ENCODE measurements at places on chromosomes 11 and 22. TPM values are rescaled to one million over a fixed set of nuclear protein-coding genes. Genes with fewer than 3 reads are reported as not detected.

Gene KAT5
- 82.6 TPM for total RNA-seq

DNA sequence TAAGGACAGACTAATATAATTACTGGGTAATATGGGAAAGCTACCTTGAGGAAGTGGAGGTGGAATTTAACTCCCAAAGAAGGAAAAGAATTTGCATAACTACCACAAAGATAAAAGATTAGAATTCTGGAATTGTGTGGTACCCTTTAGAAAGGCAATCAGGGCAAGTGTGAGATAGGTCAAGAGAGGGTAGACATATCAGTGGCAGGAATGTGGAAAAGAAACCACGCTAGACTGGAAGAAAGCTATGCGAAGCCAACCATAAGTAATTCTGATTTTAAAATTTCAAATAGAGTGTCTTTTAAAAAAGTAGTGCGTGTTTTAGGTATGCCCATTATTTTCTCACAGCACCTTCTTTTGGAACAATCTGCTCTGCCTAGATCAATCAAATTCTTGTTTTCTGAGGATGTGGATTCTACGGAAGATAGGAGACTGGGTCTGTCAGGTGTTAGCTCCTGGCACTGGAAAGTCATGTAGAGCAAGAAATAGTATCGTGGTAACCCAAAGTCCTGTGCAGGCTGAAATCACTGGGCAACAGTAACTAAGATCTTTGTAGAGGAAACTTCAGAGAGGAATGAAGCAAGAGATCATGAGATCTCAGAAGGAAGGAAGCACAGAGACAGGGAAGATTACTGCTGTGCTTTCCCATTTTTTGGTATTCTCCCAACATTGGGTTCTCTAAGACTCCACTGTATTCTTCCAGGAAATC is 111.3 kb upstream of the MTMR2 start:
- peaks cover 16% of the 10 kb centered on the region for H3K36me3 ChIP-seq
- H3K4me3 ChIP-seq: no peak overlapping the region
- H3K4me1 ChIP-seq: peaks cover 8% of the 10 kb centered on the region
- H3K27ac ChIP-seq: no peak overlapping the region

Gene MARK2
- total RNA-seq: 62.3 TPM

DNA sequence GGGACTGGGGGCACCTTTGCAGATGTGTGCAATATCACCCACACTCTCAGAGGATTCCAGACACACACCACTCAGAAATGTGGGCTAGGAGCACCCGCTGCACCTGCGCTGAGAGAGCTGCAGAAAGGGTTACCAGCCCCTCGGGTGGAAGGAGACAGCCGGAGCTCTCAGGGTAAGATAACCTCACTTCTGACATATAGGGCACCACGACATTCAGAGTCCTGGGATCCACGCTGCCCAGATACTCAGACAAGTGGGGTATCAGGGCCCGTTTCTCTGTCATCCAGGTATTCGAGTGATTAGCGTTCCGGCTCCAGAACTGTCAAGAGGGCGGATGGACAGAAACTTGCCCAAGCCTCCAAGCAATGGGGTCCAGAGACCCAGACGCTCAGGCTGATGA is 6.2 kb upstream of the SYT8 start:
- no peak overlapping the region for H3K4me3 ChIP-seq
- H3K27ac ChIP-seq: no peak overlapping the region
- peaks cover 5% of the 10 kb centered on the region for H3K27me3 ChIP-seq
- H3K4me1 ChIP-seq: peaks cover 2% of the 10 kb centered on the region

Gene TLCD5
- 0.77 TPM for total RNA-seq

GRCh38 chr22:43110444-43110926 is at the start of gene BIK:
TSS of gene BIK (plus strand) at chr22:43110750. CDS start at chr22:43124023, 13,273 bp downstream.
- H3K27ac ChIP-seq: no peak within 1 kb of the TSS
- no peaks in the 10 kb centered on the region for H3K36me3 ChIP-seq
- peak within 1 kb of the TSS; percentile 78 for H3K4me3 ChIP-seq

GRCh38 chr11:64858467-64859263 is 14.2 kb upstream of the CDC42BPG start:
- H3K27me3 ChIP-seq: no peaks in the 10 kb centered on the region
- peak; percentile 74 for DNase-seq
- H3K4me3 ChIP-seq: peak overlapping the region; percentile 80
- H3K36me3 ChIP-seq: peaks cover 21% of the 10 kb centered on the region

Gene B4GALNT4
- 1.1 TPM for total RNA-seq

GRCh38 chr11:129267716-129268115 is 75.6 kb upstream of the ARHGAP32 start:
- H3K4me1 ChIP-seq: no peaks in the 10 kb centered on the region
- H3K36me3 ChIP-seq: no peaks in the 10 kb centered on the region
- no peak overlapping the region for H3K4me3 ChIP-seq
- DNase-seq: no peak
- no peak overlapping the region for H3K27ac ChIP-seq

Gene CD3E
- total RNA-seq: 607 TPM

GRCh38 chr11:64887757-64888405 is 9.5 kb upstream of the EHD1 start:
- DNase-seq: peak; percentile 96
- no peaks in the 10 kb centered on the region for H3K36me3 ChIP-seq

GRCh38 chr11:122593473-122594420 is 61.8 kb upstream of the UBASH3B start:
- DNase-seq: no peak
- no peak overlapping the region for H3K27ac ChIP-seq
- H3K4me1 ChIP-seq: no peaks in the 10 kb centered on the region
- no peak overlapping the region for H3K4me3 ChIP-seq
- H3K36me3 ChIP-seq: no peaks in the 10 kb centered on the region
- H3K27me3 ChIP-seq: peaks cover 34% of the 10 kb centered on the region

- no peaks in the 10 kb centered on the region for H3K4me1 ChIP-seq
- H3K36me3 ChIP-seq: no peaks in the 10 kb centered on the region
- no peak for DNase-seq
- no peak overlapping the region for H3K4me3 ChIP-seq
- no peak overlapping the region for H3K27ac ChIP-seq
- no peaks in the 10 kb centered on the region for H3K27me3 ChIP-seq
Observed at GRCh38 chr11:103807806-103808205, 228.6 kb upstream of the DDI1 start.

Gene LGALS12
- not detected for total RNA-seq

- no peaks in the 10 kb centered on the region for H3K4me1 ChIP-seq
- H3K27ac ChIP-seq: no peak overlapping the region
- no peak overlapping the region for H3K4me3 ChIP-seq
- DNase-seq: no peak
Observed at GRCh38 chr22:22397292-22397870, 111.2 kb downstream of the ZNF280B start.

GRCh38 chr11:16817351-16817750 is 78.9 kb downstream of the C11orf58 start:
- peaks cover 2% of the 10 kb centered on the region for H3K4me1 ChIP-seq
- DNase-seq: no peak
- H3K36me3 ChIP-seq: no peaks in the 10 kb centered on the region
- H3K27me3 ChIP-seq: peaks cover 3% of the 10 kb centered on the region
- H3K27ac ChIP-seq: no peak overlapping the region

DNA sequence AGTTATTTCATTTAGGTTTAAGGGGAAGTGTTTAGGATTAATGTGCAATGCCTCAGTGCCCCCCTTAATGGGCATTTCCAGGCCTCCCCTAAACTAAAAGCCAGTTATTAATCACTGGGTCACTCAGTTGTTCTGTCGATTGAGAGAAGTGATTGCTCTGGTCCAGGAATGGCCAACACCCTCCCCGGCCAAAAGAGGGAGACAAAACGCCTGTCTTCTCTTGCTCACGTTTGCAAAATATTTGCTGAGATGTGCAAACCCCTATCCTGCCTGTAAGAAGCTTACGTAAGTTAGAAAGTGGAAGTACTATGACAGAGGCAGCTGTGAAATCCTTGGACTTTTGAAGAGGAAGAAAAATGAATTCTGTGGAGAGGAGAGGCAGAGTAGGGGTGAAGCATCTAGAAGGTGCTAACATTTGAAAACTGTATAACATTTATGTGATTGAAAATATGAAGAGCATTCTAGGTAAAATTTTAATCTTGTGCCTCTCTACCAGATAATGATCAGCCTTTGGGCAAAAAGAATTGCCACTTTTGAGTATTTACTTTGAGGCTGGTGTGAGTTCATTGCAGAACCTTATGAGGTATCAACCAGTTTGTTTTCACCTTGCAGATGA is 37.7 kb downstream of the NTM start:
- H3K36me3 ChIP-seq: no peaks in the 10 kb centered on the region
- H3K4me1 ChIP-seq: no peaks in the 10 kb centered on the region
- H3K4me3 ChIP-seq: no peak overlapping the region
- no peak overlapping the region for H3K27ac ChIP-seq
- DNase-seq: no peak

- H3K27ac ChIP-seq: no peak overlapping the region
- H3K4me3 ChIP-seq: no peak overlapping the region
- H3K27me3 ChIP-seq: no peaks in the 10 kb centered on the region
- peaks cover 8% of the 10 kb centered on the region for H3K36me3 ChIP-seq
- no peak for DNase-seq
- H3K4me1 ChIP-seq: peaks cover 1% of the 10 kb centered on the region
Observed at GRCh38 chr22:20035375-20036083, 14.6 kb downstream of the TANGO2 start.

DNA sequence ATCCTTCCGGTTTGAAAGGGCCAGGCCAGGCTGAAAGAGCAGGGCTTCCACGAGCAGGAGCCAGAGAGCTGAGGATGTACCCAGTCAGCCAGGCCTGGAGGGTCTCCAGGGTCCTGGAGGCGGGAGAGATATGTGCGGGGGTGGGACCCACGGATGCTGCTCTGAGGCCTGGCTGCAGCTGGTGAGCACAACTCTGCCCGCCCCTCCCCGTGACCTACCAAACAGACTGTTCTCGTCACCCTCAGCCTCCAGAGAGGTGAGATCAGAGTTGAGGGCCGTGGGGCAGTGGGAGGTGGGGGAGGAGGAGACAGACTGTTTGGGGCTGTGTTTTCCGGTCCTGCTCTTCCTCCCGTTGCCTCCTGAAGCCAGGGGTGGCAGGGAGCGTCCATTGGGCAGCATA is 42.2 kb downstream of the TRIOBP start:
- H3K4me3 ChIP-seq: no peak overlapping the region
- H3K27ac ChIP-seq: no peak overlapping the region
- no peak for DNase-seq
- H3K27me3 ChIP-seq: no peaks in the 10 kb centered on the region
- H3K36me3 ChIP-seq: peaks cover 9% of the 10 kb centered on the region

GRCh38 chr11:113173126-113173525 is 141.3 kb upstream of the TTC12 start:
- H3K27me3 ChIP-seq: peaks cover 16% of the 10 kb centered on the region
- H3K36me3 ChIP-seq: no peaks in the 10 kb centered on the region
- DNase-seq: no peak

Gene OR52A1
- total RNA-seq: not detected

DNA sequence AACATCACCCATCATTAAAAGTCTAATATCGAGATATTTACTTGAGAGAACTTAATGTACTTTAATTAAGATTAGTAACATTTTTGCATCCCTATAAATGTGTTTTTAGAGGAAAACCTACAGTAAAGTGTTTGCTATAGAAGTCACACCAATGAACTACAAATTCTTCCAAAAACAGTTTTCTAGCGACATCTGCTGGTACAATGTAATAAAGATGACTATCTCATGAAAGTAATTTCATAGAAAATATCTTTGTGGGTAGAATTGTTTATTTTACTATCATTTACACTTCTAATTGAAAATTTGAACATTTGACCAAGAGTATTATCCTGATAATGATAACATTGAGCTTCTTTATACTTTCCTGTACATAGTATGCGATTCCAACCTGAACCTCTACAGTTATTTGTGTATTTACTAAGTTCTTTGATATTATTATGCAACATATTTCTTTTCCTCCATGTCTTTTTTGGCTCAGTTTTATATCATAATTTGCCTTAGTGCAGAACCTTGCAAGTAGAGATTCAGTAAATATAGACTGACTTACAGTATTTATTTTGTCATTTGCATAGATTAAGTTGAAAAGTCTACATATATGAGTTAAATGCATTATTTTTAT is 252.7 kb downstream of the TMEM135 start:
- no peaks in the 10 kb centered on the region for H3K27me3 ChIP-seq
- H3K36me3 ChIP-seq: no peaks in the 10 kb centered on the region
- H3K27ac ChIP-seq: no peak overlapping the region
- no peak overlapping the region for H3K4me3 ChIP-seq

DNA sequence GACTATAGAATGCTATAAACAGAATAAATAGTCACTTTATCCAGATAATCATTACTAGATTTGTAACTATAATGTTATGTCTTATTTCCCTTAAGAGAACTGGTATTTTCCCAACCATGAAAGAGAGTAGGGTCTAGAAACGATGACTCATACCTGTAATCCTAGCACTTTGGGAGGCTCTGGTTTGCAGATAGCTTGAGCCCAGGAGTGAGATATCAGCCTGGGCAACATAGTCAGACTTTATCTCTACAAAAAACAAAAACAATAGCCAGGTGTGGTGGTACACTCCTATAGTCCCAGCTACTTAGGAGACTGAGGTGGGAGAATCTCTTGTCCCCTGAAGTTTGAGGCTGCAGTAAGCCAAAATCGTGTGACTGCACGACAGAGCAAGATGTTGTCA is 30.9 kb downstream of the OR52A5 start:
- no peaks in the 10 kb centered on the region for H3K27me3 ChIP-seq
- H3K36me3 ChIP-seq: no peaks in the 10 kb centered on the region
- H3K4me1 ChIP-seq: no peaks in the 10 kb centered on the region
- DNase-seq: no peak
- H3K4me3 ChIP-seq: no peak overlapping the region
- H3K27ac ChIP-seq: no peak overlapping the region
